Stimulated activated memory B cell treated with anti-CD40 and anti-IgM and Interleukin-4, amounts not matched to agents 10 μg/mL and 1 μg/mL and 100 μg/mL, for 72 hours (primary cell): ENCODE measurements at places on chromosomes 3 and 15.

GRCh38 chr15:71951134-71951533 lies 140.8 kb downstream of the NR2E3 start:
- ATAC-seq = no peak

- no peak for ATAC-seq
These were observed 94.1 kb downstream of the HMG20A start for GRCh38 chr15:77514641-77515402.

DNA sequence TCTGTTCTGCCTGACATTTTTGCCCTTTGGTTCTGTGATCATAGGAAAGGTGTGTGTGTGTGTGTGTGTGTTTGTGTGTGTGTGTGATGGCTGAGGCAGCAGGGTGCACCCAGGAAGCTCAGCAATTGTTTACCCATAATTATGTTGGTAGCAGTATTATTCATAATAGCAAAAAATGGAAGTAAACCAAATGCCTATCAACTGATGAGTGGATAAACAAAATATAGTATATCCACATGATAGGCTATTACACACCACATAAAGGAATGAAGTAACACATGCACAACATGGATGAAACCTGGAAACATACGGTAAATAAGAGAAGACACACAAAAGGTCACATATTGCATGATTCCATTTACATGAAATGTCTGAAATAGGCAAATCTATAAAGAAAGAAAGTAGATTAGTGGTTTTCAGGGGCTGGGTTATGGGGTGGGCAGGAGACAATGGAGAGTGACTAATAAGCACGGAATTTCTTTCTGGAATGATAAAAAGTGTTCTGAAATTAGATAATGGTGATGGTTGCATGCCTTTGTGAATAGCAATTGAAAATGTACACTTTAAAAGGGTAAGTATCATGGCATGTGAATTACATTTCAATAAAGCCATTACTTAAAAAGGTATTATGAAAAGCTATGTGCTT lies 167.2 kb downstream of the POLR2M start:
- no peak for ATAC-seq

- no peak for ATAC-seq
These were observed 189.0 kb downstream of the STT3B start for GRCh38 chr3:31721676-31722075.

DNA sequence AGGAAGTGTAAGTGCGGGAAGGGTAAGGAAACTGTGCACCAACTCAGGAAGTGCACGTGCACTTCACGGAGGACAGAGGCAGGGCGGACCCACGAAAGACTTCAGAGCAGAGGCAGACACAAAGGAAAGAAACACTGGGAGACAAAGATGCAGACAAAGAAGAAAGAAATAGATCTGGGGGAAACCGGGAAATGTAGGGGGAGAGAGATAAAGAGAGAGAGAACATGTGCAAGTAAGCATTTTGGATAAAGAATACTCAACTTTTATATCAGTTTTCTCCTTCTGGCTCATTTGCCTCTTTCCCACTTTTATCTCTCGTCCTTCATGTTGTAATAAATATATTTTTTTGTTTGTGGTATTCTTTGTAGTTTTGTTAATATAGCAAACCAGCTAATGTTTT lies 204.2 kb downstream of the WDR72 start:
- no peak for ATAC-seq

- ATAC-seq = peak; percentile 85
These were observed 20.6 kb upstream of the KCTD6 start for GRCh38 chr3:58471025-58471887.

GRCh38 chr3:129503471-129504291 lies 24.8 kb upstream of the RHO start:
- no peak for ATAC-seq

- no peak for ATAC-seq
These were observed 278.6 kb downstream of the NLGN1 start for GRCh38 chr3:173676094-173676493.

- ATAC-seq = no peak
These were observed 61.0 kb downstream of the KLF13 start for GRCh38 chr15:31387479-31388118.

- ATAC-seq = no peak
These were observed 246.0 kb downstream of the WNT5A start for GRCh38 chr3:55241098-55241497.

GRCh38 chr3:45765266-45765851 lies 31.0 kb downstream of the SLC6A20 start:
- no peak for ATAC-seq

DNA sequence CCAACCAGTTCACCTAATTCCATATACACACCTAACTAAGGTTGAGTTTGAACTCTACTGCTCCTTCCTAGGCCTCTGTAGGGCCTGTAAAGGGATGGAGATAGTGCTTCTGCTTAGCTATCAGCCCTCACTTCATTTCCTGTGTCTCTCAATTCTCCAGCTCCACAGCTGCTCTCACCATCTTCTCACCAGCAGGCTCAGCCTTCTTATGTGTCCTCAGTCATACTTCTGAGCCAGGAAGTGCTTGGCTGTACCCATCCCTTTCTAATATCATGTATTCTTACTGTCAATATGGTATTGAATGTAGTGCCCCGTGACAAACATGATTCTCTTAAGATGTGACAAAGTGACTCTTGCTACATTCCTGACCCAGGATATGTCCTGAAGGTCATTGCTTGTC lies 116.9 kb downstream of the SLC9A9 start:
- no peak for ATAC-seq

DNA sequence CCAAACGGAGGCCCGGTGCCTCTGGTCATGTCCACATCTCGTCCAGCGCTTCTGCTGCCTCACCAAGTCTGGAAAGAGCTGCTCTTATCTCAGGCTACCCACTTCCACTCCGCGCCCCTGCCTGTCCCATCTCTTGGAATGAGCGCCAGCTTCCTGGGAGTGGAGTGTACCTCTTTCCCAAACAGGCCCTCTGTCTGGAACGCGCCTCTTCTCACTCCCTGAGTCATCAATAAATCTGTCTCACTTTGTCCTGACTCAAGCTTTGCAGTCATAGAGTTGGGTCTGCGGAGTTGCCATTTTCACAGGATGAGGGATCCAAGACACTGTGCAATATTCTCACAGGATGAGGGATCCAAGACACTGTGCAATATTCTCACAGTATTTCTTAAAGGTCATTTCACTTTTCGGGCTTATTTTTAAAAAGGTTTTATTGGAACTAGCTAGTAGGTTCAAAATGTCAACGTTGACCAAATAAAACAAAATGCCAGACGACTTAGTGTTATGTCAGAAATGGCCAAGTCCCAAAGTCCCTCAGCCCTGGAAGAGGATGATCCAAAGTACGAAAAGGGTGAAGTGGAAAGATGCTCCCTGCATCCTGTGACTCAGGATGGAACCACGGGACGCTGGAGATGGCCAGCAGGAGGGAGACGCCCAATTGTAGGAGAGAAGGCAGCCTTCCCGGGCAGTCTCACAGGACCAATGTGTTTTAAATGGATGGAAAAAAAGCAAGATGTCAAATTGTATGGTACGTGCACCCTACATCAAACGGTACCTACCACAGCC lies 81.1 kb downstream of the CHSY1 start:
- no peak for ATAC-seq

- ATAC-seq = no peak
These were observed 35.9 kb downstream of the GNB4 start for GRCh38 chr3:179415377-179415776.

DNA sequence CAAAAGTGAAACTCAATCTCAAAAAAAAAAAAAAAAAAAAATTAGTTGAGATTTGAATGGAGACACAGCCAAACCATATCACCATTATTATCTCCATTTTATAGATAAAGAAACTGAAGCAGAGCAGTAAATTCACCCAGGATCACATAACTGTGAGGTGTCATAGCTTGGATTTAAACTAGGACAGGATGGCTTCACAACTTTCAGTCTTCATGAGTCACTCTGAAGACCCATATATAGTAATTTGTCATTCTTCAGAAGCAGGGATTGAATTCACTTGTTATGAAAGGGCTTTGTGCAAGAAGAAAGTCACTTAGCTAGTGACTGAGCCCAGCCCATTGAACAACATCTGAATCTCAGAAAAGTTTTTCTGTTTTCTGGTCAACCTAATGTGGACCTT lies 60.5 kb upstream of the LRIG1 start:
- no peak for ATAC-seq

DNA sequence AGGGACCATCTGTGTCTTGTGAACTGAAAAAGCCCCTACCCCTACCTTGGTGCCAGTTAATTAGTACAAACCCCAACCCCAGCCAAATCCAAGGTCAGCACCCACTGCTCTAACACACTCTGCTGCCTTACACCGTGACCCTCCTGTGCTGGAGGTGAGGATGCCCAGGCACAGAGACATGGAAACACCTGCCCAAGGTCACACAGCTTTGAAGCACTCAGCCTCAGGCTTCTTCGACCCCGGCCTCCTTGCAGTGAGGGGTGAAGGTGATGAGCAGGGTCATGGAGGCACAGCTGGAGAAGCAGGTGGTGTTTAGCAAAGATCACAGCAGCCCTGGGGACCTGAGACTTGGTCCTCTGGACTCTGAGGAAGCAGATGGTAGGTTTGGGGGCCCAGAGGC lies 39.0 kb upstream of the SLC6A6 start:
- no peak for ATAC-seq

DNA sequence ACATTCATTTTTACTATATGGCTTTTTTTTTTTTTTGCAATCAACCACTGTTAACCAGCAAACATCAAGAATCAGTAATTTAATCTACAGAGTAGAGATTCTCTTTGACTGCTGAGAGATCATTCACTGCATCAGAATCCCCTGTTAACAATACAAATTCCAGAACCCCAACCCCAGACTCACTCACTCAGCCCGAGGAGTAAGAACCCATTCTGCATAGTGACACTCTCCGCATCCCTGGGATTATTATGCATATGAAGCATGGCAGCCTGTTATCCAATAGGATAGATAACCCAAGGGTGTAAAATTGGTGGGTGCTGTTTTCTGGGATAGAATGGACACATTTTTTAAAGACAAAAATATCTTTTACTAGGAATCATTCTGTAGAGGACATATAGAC lies 76.3 kb upstream of the CCDC39 start:
- no peak for ATAC-seq

- no peak for ATAC-seq
These were observed 122.8 kb upstream of the PRR20G start for GRCh38 chr3:127410678-127411077.

DNA sequence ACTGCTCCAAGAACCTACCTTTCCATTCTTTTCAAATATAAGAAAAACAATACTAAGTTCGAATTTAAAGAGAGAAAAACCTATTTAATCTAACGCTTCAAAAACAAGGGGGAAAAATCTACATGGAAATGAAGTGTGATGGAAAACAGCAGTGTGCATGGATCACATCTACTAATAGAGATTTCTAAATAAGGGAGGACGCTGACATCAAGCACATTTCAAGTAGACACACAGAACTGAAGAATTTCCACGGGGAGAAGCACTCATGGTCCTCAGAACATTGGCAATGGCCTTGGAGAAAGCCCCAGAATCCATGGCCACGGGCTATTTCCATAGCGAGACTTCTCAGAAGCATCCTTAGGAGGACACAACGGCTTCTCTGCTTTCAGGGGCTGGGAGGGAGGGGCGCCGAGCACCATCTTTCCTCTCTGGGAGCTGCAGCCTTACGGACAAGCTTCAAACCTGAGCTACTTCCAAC lies 1.0 kb downstream of the TASOR start:
- ATAC-seq = no peak

- peak; percentile 65 for ATAC-seq
These were observed 494.6 kb downstream of the NTRK3 start for GRCh38 chr15:87761736-87762509.

GRCh38 chr15:63505842-63506222 lies 1.4 kb downstream of the USP3 start:
- no peak for ATAC-seq

DNA sequence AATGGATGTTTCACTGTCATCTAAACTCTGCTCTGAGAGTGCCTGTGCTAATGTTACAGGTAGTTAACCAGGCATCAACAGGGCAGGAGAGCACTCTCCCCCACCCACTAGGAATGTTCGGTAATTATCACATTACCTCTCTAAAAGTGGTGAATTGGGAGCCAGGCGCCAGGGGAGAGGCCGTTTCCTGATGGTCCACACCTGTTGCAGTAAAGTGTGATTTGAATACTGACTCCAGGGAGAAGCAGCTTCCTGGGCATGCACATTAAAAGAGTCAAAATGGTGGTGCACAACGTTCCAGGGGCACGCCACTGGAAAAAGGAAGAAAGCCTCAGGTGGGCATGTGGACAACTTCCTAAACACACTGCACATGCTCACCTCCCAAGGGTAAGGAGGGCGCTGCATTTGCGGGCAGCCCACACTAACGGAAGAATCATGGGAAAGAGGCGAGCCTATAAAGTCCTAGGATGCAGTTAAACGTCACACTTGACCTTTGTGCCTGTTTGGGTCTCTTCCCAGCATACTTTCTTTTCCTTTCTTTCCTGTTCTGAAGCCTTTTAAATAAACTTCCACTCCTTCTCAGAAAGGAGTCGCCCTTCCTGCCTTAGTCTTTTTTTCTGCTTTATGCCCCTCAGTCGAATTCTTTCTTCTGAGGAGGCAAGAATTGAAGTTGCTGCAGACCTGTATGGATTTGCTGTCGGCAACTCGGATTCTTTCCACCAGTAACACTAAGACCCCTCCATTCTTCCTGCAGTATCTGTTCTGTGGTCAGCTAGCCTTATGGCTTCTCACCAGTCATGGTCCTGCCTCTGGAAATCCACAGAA lies 28.9 kb upstream of the GPD1L start:
- ATAC-seq = no peak
